ENCODE measurements at places on chromosomes 3 and 15.

- DNase-seq: no peak
Observed at GRCh38 chr3:38383156-38383875, 36.7 kb downstream of the XYLB start.

- DNase-seq: no peak
Observed at GRCh38 chr3:58308728-58309127, 2.4 kb downstream of the HTD2 start.

DNA sequence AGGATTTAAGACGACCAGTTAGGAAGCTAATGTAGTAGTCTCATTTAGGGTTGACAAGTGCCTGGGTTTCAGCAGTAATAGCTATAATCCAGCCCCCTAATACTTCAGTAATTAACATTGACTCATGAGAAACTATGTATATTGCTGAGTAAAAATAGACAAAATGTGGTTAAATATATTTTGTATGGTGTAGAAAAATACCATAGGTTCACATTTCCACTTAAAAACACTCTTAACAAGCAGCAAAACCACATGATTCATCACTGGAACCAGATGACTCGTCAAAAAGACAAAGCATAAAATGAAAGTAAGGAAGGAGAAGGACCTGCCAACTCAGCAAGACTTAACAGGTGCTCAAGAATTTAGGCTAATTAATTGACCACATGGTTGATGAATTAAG, 288.9 kb downstream of the EFHB start:
- no peak for DNase-seq

DNA sequence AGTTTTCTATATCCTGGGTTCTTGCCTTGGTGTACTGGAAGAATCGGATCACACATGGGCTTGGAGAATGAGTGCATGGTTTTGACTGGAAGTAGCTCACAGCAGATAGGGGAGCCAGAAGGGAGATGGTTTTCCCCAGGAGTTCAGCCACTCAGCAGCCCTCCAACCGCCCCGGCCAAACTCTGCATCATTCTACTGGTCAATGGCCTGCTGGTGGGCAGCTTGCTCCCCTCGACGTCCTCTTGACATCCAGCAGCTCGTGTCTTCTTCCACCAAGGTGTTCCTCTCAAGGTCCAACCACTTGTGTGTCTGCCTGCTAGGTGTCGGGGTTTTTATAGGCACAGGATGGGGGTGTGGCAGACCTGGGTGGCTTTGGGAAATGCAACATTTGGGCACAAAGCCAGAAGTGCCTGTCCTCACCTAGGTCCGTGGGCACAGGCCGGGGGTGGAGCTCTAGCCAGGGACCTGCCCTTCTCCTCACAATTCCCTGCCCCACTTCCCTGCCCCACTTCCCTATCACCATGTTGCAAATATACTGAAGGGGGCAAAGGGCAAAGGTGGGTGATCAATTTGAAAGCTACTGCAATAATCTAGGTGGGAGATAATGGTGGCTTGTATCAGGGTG, 3.0 kb upstream of the GTPBP8 start:
- no peak for DNase-seq

GRCh38 chr3:27392950-27393679, 23.9 kb upstream of the NEK10 start:
- DNase-seq: no peak

DNA sequence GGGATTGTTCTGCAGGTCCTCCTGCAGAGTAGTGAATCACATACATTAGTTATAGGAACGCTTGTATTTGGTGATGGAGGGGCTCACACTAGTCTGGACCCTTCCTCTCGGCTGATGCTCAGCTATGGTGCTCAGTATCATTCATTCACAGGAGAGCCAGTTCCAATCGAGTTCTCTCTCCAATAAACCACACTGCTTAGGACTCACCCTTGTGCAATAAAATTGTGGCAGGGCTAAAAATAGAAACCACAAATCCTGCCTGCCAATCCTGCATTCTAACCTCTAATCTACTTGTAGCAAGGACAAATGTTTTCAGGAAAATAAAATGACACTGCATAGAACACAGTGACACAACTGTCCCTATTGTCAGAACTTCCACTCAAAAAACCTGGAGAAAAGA, 138.4 kb upstream of the TBL1XR1 start:
- no peak for DNase-seq

DNA sequence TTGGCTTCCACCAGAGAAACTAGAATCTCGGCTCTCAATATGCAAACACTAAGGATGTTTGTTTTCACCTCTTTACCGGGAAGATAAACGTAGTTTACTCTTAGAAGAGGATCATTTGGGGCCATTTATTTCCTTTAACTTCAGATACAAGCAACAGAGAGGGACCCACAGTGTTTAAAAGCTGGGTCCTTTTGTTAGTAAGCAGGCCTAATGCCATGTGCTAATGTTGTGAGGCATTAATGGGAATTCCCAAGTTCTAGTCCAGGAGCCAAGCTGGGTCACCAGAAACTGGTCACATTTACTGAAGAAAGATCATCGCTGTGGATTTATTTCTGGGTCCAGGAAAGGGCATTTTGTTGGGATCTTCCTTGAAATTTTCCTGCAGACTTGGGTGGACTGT, 78.1 kb upstream of the ADAMTS9 start:
- no peak for DNase-seq

DNA sequence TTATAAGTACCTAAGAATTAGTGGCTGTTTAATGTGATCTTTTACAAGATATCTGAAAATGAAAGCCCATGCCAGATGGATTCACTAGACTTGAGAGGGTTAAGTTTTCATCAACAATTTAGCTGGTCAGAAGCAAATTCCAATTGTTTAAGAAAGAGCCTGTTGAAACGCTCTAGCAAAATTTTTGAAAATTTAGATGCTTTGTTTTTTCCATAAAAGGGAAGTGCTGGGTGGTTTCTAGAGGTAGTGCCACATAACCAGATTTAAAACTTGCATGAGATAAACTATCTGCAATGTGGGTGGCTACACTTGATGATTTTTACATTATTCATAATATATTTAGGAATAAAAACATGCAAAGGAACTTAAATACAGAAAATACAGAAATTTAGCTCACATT, 48.5 kb upstream of the SKIL start:
- DNase-seq: no peak

DNA sequence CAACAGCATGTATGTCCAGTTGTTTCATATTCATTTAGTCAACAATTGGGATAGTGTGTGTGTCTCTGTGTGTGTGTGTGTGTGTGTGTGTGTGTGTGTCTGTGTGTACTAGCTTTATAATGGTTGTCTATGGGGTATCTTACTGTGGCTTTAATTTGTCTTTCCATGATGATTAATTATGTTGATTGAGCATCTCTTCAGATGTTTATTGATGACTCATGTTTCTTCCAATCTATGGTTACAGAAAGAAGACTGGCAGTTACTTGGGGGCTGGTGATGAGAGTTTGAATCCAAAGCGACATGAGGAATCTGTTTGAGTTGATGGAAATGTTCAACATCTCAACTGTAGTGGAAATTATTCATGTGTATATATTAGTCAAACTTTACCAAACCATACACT, 440.1 kb downstream of the ZNF385D start:
- DNase-seq: no peak

GRCh38 chr3:78274475-78275065, 1234.7 kb downstream of the ROBO2 start:
- no peak for DNase-seq

GRCh38 chr15:66566963-66567531, 1.2 kb upstream of the LCTL start:
- no peak for DNase-seq

- no peak for DNase-seq
Observed at GRCh38 chr15:39167164-39168058, 413.5 kb upstream of the THBS1 start.

DNA sequence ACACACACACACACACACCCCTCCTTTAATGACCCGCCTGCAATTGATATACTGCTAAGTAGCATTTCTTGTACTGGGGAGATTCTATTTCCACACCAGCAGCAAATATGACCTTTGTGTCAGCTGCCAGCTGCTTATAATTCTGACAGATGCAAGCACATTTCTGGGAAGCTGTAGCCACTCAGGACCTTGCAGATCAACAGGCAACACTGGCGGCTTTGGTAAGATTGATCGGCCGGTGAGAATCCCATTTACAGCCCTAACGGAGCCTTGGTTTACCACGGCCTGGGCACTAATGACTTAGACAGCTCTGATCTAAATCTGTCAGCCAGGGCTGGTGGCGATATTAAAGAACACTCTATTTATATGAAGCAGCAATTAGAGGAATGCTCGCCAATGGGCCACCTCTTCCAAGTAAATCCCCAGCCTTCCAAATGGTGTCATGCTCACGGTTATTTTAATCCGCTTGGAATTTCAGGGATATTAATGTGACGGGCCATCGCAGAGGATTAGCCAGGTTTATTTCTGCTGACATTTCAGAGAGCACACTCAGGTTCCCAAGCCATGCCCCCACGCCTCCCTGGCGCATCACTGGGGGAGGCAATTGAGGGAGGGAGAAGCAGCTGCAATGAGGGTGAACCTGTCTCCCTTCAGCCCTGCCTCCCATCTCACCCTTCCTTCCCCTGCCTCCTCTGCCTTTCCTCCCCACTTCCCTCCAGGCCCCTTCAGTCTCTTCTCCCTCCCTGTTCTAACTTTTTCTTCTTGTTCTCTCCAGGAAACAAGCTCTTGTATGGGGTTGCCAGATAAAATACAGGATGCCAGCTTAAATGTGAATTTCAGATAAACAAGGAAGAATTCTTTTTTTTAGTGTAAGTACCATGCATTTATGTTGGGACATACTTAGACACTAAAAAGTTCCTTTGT, 287.0 kb downstream of the TLE3 start:
- no peak for DNase-seq

DNA sequence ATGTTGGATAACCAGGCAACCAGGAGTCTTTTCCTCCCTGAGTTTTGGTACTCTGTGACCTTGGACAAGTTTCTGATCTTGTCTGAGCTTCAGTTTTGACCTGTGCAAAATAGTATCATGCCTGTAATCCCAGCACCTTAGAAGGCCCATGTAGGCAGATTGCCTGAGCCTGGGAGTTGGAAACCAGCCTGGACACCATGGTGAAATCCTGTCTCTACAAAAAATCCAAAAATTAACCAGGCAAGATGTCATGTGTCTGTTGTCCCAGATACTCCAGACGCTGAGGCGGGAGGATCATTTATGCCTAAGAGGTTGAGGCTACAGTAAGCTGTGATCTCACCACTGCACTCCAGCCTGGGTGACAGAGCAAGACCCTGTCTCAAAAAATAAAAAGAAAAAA, 114.8 kb downstream of the IL12A start:
- DNase-seq: no peak

DNA sequence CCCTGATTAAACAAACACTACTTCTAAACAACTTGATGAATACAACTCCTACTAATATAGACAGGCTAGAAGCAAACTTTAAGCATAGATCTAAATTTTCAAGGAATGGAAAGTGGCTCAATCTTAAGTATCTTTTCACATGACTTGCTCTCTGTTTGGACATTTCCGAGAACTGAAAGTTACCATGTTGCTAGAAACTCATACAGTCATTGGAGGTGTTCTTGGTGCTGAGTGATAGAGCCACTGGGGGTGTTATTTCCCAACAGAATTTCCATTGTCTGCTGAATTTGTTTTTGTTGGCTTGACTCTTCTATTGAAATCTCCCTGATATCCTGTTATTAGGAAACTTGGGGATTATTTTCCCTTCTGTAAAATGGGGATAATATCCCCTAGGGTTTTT, 264.5 kb upstream of the RASGRP1 start:
- DNase-seq: no peak

DNA sequence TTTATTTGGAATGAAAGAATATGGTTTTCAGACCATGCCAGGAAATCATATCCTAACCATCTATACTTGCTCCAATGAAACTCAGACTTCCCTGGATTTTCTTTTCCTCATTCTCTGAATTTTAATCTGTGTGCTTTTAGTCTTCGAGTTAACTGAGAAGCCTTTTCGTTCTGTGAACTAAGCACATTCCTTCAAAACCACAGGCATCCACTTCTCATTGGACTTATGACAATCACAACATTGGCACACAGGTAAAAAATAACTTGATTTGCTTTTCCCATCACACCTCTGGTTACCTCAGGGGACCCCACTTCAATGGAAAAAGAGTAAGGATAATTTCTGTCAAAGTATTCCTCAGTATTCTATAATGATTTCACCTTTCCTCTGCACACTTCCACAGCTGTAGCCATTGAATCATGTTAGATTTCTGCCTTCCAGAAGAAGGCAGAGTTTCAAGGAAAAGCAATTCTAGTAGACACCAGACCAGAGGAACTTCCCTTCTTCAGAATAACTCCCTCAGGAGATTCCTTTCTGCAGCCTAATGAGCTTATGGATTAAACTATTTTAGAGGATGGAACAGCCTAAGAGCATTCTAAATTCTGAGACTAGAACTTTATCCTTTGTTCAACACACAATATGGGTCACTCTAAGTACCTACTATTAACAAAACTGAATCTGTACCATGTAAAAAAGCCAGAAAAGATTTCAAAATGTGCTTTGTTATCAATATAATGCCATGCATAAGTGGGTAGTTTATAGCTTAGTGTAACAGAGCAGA, 15.9 kb downstream of the COMMD2 start:
- DNase-seq: no peak

GRCh38 chr3:72627271-72627670, 221.0 kb downstream of the SHQ1 start:
- no peak for DNase-seq

- DNase-seq: no peak
Observed at GRCh38 chr3:159600291-159600690, 388.3 kb upstream of the IL12A start.

- no peak for DNase-seq
Observed at GRCh38 chr3:177764377-177764912, 567.2 kb upstream of the TBL1XR1 start.

GRCh38 chr3:3302964-3303363, 123.5 kb upstream of the CRBN start:
- DNase-seq: no peak

- DNase-seq: no peak
Observed at GRCh38 chr3:124818398-124819091, 68.6 kb downstream of the ITGB5 start.

GRCh38 chr3:149771652-149772271, 19.5 kb upstream of the COMMD2 start:
- DNase-seq: peak; percentile 11

- DNase-seq: no peak
Observed at GRCh38 chr3:152121270-152121636, 147.5 kb upstream of the MBNL1 start.

GRCh38 chr3:187947927-187948682, 202.8 kb upstream of the BCL6 start:
- DNase-seq: no peak

DNA sequence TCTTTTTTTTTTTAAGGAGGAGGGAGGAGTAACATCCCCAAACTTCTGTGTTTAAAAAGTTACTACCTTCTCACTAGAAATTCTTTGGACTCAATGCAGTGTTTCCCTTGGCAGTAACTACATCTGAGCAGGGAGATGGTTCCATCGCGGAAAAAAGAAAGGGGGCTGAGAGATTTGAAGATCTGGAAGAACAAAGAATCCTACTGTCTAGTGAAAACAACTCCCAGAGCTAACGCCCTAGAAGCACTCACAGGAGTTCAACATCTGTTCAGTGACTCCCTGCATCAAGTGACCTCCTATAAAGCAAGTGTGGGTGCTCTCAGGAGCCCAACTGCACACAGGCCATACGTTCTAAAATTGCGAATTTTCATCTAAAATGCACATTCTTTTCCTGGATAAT, 66.8 kb upstream of the PXYLP1 start:
- no peak for DNase-seq
